ENCODE measurements at places on chromosomes 7 and 10.

DNA sequence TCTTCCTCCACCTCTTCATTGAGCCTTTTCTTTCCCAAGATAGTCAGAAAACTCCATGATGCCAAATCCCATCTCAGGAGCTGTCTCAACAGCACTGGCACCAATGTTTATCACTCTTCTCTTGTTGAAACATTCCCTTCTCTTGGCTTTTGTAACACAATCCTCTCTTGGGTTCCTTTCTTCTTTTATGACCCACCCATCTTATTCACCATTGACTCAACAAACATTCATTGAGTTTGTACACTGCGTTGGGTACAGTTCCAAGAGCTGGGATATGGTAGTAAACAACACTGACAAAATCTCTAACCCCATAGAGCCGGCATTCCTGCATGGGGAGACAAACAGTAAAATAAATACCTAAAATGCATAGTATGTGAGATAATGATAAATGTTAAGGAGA, 577.5 kb downstream of the INHBA start:
- DNase-seq: no peak

DNA sequence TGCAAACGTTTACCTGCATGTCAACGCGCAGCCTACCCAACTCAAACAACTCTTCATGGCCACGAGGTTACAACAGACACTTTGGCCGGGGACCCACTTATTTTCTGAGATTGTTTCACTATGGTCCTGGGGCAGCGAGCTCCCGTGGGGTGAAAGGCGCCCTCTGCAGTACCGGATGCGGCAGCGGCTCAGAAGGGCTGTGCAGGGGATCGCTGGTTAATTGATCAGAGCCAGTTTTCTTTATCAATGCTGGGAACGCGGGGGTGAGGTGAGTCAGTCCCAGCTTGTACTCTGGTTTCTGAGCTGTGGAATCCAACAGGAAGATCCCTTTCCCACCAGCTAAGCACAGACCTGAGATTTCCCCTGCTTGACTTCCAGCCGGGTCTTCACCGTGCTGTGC, 366.5 kb upstream of the KLF6 start:
- no peak for DNase-seq

DNA sequence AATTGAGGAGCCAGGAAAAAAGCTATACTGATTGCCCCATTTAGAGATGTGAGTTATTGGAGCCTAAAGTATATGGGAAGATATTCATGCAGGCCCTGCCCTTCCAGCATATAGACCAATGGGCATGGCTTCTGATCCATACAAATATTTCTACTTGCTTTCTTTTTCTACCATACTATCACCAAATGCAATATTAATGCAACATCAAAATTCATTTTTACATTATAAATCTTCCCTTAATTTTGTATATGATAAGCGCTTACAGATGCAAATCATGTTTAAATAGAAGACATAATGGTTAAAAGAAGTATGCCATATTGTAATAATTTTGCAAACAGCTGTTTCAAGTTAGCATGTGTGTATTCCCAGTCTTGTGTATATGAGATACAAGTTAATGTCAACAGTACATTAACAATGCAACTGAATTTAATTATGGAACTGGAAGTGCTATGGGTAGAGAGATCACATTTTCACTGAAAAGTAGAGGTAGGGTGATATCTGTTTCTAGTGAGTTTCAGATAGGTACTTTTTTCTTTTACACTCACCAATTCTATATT, 24.6 kb upstream of the WNT16 start:
- no peak for DNase-seq

DNA sequence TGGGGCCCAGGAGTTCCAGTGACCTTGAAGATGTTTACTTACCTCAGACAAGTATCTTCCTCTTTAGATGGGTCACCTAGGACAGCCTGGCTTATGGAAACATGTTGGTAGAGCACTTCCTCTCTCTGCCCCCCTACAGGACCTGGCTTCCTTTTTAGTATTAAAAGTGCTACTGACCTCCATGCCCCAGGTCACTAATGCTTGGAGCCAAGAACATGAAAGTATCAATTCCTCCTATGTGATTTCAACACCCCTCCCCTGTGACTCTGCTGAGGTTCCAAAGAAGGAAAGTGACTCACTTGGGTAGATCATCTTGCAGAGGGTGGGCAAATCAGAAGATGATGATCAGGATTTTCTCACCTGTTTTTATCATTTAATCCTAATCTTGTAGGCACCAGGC, 125.3 kb upstream of the CCDC6 start:
- DNase-seq: no peak

GRCh38 chr7:79520543-79520942, 67.1 kb upstream of the MAGI2 start:
- DNase-seq: no peak

DNA sequence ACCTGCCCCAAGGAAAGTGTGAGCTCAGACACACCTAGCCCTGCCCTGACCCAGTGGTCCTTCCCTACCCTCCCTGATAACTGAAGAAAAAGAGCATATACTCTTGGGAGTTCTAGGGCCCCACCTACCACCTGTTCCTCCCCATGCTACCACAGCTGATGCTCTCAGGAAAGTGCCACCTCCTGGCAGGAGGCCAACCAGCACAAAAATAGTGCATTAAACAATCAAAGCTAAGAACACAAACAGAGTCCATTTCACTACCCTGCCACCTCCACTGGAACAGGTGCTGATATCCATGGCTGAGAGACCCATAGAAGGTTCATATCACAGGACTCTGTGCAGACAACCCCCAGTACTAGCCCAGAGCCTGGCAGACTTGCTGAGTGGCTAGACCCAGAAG, 288.6 kb upstream of the PHF14 start:
- no peak for DNase-seq

DNA sequence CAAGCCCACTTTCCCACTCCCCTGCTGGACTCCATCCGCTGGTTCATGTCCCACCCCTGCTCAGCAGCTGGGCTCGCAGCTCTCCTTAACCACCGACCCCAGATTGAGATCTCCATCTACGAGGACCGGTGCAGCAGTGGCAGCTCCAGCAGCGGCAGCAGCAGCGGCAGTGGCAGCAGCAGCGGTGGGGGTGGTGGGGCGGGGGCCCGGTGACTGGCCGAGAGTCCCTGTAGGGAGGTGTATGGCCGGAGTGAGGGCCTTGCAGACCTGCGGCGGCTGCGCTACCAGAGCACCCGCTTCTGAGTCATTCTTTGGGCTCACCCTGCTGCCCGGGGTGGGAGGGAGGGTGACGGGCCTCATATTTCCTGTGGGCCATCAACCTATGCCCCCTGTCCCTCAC, 15.8 kb downstream of the GOLGA7B start:
- DNase-seq: no peak

DNA sequence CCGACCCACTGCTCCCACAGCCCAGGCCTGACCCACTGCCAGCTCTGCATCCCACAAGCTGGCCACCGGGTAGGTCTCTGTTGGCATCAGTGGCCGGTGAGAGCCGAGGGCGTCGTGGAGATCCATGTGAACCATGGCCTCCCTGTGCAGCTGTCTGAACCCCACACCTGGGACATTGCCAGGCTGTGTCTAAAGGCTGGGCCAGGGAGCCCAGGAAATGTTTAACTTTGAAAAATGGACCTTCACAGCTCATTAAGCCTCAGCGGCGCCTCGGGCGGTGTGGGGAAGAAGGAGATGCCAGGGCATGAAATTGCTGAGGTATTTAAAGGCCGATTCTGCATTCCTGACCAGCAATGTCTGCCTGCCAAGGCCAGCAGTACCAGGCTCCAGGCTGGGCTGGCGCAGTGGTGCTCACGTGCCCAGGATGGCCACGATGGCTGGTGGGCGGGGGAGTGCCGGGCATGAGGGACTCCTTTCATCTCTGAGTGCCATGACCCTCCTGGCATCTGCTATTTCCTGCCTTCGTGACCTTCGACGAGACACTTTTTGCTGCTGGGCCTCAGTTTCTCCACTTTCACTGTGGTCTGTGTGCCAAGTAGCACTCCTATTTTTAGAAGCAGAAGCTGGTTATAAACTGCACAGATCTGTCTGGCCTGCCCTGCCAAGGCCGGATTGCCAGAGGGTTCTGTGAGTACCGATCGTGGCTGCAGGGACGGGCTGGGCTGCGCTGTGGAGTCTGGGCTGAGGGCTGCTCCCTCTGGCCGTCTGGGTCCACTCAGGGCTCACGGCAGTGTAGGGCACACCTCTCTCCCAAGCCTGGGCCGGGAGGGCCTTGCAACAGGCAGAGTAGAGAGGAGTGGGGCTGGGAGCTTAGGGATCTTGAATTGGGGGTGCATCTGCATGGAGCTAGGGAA, 21.8 kb downstream of the ELFN1 start:
- no peak for DNase-seq

GRCh38 chr10:1109795-1110673, 53.8 kb downstream of the WDR37 start:
- DNase-seq: peak; percentile 76

GRCh38 chr7:158816995-158817394, 12.3 kb downstream of the ESYT2 start:
- no peak for DNase-seq

GRCh38 chr7:157027568-157028198, 17.2 kb upstream of the MNX1 start:
- no peak for DNase-seq

- no peak for DNase-seq
Measured at GRCh38 chr10:80289451-80290287, at the start of gene MAT1A. MAT1A (minus strand) TSS chr10:80289658; CDS start chr10:80289423, 235 bp downstream.

DNA sequence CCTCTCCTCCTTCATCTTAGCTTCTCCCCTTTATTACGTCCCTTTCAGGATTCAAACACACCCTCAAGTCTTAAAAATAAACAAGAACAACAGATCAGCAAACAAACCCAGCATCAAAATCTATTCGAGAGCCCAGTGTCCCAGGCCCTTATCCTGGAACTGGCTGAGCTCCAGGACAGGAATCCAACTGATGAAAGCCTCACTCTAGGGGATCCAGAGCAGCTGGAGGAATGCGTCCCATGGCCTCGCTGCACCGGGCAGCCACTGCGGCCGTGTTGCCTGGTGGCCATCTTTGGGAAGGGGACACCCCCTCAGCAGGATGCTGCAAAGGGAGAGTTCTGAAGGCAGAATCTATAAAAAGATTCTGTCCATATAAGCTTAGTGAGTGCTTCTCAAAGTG, 156.5 kb upstream of the BMPER start:
- no peak for DNase-seq

DNA sequence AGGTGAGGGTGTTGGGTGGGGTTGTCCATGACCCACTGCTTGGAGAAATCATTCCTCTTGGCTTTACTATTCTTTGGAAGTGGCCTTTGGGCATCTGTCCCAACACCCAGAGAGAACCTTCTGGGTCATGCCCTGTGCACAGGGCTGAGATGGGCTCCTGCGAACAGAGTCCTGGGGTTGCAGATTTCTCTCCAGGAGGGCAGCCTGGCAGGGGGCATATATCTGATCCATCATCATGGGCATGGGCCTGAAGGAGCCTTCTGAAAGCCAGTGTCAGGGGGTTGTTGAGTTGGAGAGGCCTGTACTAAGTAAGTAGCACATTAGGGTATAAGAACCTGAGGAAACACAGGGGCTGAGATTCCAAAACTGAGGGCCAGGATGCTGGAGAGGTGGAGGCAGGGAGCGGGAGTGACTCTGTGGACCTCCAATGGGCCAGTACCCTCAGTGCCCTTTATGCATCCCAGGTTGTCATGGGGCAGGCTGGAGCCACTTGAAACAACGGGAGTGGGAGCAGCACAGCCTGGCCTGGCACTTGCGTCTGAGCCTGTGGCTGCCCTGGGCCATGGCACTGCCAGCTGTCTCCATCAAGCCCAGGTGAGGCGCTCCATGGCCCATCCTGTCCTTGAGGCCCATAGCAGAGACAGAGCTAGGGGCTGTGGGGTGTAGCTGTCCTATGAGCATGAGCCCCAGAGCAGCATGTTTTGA, 203.7 kb downstream of the GRID1 start:
- no peak for DNase-seq

GRCh38 chr10:61063901-61064300, 119.9 kb upstream of the RHOBTB1 start:
- no peak for DNase-seq

DNA sequence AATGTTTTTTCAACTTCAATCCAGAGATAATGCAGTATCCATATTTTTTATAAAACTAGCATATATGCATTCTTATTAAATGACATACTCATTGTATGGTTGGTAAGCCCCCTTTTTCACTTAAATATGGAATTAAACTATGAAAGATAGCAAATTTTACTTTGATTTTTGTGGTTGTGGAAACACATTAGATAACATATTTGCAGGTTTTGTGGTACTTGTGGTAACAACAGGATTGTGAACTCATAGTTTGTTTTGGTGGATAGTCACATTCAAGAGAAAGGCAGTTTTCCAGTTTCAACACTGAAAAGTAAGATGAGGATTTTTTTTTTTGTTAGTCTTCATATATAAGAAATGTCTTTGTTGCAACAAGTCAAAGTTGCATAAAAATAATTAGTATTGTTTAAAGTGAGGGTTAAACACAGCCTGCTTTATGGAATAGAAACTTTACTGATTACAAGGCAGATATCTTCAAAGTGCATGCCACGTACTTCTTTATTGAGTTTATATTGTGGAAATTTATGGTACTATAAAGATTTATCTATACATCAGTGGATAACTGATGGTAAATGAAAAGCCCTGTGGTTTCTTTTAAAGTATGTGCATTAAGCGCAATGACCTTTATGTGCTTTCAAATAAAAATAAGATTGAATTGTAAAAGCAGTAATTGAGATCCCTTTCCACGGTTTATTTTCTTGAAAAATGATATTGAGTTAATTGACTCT, 39.7 kb upstream of the SEMA3D start:
- DNase-seq: no peak

DNA sequence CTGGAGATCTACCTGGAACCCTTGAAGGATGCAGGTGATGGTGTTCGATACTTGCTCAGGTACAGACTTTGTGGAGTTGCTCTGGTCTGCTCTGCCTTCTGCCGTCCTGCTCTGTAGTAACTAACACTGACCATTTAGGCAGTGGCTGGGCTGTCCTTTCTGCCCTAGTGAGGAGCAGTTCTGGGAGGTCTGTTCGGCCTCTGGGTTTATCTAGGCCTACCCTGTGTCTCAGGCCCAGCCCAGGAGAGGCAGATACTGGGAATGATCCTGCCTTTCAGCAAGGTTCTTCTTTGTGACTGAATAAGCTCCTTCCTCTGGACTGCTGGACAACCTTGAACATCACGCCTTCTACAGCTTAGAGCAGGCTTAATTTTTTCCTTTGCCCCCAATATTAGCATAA, 1.7 kb downstream of the ZFYVE27 start:
- DNase-seq: no peak

GRCh38 chr7:20350996-20351692, 20.4 kb downstream of the ITGB8 start:
- DNase-seq: no peak

GRCh38 chr10:132836248-132836831, 50.4 kb upstream of the NKX6-2 start:
- no peak for DNase-seq

GRCh38 chr7:50276483-50276882, 28.0 kb upstream of the IKZF1 start:
- DNase-seq: no peak

DNA sequence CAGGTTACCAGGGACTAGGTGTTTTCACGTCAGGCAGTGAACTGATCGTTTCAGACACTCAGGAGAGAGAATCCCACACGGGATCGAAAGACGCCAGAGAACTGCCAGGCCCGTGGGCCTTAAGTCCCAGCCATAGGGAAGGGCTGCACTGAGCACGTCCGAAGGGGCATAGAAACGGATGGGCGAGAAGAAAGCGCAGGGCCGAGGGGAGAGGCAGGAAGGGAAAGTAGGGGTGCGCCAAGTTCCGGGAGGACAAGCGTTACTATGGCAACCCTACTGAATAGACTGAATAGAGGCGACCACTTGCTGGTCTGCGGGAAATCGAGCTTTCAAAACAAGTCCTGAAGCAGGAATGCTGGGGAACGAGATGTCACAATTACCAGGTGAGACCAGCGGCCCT, 421.3 kb upstream of the NUPR2 start:
- no peak for DNase-seq

GRCh38 chr10:124217906-124218804, 124.8 kb upstream of the CHST15 start:
- no peak for DNase-seq

GRCh38 chr10:125064681-125065492, 95.5 kb downstream of the CTBP2 start:
- DNase-seq: no peak

All from stimulated activated CD4-positive, alpha-beta T cell treated with anti-CD3 and anti-CD28 coated beads, Interleukin-4, amount 100 ng/mL, for 4 hours (primary cell).